ENCODE measurements at places on chromosomes 7 and 10.

DNA sequence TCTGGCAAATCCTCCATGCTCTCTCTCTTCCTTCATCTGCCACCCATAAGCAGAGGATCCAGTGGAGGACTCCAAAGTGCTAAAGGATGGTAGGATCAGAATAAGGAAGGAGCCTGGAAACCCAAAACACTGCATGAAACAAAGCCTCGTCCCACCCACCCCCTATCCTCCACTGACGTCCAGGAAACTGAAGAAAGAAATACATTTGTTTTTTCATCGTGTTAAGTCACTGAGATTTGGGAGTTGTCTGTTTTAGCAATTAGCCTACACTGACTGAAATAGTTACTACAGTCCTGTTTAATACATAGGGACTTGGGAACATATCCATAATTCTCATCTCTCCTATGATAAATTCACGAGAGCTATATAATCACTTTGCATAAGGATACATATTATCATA is 14.8 kb downstream of the ANXA7 start:
- DNase-seq, result no peak

GRCh38 chr10:74156919-74157289 is 5.9 kb downstream of the ADK start:
- no peak for DNase-seq

- DNase-seq, result no peak
Observed at GRCh38 chr7:34160261-34160752, 255.0 kb downstream of the BMPER start.

GRCh38 chr7:12655161-12655560 is 32.3 kb upstream of the ARL4A start:
- no peak for DNase-seq

DNA sequence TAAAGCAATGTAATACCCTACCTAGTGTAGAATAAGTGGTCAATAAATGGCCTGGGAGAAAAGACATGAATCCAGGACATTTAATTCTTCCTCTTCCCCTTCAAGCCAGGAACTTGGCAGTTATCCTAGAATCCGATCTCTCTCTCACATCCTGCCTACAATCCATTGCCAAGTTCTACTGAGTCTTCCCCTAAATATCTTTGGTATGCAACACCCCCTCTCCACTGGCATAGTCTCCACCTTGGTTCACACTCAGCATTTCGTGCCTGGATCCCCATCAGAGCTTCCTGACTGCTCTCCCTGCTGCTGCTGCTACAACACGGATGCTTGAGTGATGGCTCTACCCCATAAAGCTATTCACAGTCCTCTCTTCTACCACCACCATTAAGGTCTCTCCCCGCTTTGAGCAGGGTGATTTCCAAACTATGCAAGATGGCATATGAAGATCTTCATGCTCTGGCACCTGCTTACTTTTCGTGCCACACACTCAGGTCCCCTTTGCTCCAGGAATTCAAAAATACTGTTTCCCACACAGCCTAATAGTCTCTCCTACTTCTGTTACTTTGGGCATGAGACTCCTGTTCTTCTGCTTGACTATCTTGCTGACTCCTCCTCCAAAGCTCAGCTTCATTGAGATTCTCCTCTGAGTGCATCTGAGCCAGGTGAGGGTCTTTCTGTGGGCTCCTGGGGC is 4.8 kb downstream of the ANK3 start:
- DNase-seq, result no peak

- no peak for DNase-seq
Observed at GRCh38 chr10:118471863-118472262, 123.6 kb downstream of the PRLHR start.

- DNase-seq, result no peak
Observed at GRCh38 chr7:121328508-121329190, at the start of gene WNT16. Gene WNT16 (plus strand): TSS chr7:121329000. CDS start chr7:121329293, 293 bp downstream.

DNA sequence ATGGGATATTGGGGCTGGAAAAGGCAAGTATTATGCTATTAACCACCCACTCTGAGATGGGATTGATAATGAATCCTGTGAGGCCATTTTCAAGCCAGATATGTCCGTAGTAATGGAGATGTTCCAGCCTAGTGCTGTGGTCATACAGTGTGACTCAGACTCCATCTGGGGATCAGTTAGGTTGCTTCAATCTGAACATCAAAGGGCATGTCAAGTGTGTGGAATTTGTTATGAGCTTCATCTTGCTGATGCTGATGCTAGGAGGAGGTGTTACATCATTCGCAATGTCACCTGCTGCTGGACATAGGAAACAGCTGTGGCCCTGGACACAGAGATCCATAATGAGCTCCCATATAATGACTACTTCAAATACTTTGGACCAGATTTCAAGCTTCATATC is 144.7 kb downstream of the PLCE1 start:
- no peak for DNase-seq

DNA sequence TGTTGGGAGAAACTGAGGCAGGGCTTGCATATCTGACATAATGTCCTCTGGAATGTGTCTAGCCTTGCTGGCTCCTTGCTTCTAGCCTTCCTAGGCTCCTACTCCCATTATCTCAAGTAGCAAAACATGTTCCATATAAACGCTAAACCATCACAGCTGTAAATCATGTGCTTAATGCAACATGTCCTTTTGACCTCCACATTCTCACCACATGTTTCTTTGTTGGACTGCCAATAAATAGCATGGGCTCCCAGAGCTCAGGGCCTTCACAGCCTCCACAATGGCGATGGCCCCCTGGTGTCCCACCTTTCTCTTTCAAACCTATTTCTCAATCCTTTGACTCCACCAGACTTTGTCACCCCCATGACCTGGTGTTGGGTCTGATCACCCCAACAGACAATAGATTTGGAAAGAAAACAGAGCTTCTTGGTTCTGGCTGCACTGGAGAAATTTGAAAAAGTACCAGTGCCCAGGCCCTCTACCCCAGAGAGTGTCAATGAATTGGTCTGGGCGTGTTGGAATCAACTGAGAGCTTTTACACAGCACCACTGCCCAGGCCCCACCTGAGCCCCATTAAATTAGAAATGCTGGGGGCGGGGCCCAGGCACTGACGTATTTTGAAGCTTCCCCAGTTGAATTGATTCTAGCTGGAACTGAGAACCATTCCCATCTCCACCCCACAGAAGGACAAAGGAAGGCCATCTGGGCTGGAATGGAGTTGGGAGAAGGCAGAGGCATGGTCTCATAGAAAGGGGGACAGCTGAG is 41.3 kb upstream of the GGCT start:
- no peak for DNase-seq

- DNase-seq, result no peak
Observed at GRCh38 chr10:23359692-23360380, 15.2 kb upstream of the C10orf67 start.

DNA sequence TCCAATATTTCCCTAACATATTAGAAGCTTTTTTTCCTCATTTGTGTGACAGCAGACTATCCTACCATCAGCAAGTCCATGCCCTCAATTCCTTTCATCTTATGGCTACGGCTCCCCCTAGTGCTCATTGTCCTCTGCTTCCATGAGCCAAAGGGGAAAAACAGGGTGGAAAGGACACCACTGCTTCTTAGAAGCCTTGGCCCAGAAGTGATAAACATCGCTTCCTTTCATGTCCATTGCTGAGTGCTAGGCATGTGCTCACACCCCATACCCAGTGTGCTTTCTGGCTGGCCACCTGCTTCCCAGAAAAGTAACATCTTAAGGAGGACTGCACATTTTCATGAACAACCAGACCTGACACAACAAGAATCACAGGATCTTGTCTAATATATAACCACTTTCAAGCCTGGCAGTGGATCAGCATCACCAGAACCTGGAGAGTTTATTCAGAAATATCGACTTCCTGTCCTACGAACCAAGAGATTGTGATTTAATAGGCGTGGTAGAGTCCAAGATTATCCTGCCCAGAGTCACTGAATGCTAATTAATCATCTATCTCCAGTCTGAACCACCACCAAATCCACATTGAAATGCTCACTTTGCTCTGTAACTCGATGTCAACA is 650.5 kb upstream of the SORCS1 start:
- DNase-seq, result no peak

DNA sequence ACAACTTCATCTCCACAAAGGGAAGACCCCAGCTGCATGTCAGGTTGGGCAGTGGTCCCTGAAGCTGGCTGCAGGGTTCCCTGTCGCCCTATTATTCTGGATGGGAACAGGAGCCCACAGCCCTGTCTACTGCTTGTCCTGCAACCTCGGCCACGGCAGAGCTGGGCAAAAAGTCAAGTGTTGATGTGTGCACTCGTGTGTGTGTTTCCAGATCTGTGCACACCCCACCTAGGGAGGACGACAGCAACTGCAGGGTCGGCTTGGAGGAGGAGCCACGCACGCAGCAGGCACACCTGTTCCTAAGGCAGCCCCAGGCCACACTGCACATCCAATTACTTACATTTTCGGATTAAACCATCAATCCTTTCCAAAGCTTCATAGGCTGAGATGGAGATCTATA is 23.6 kb downstream of the PITRM1 start:
- DNase-seq, result no peak

- DNase-seq, result no peak
Observed at GRCh38 chr7:66921918-66922486, 977 bp downstream of the TMEM248 start.

DNA sequence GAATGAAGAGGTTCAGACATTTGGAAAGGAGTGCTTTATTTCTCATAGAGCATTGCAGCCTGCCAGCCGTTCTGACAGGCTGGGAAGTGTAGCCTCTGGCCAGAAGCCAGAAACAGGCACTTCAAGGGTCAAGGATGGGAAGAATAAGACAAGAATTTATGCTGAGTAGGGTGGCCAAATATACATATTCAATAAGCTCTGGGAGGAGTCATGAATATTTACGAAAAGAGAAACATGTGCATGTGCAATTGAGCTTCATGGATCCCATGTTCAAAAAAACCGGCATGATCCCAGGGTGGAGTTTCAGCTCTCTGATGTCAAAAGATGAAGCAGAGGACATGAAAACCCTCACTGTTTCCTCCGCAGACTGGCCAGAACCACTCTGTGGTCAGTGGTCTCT is 32.9 kb downstream of the TLX1 start:
- DNase-seq, result no peak

DNA sequence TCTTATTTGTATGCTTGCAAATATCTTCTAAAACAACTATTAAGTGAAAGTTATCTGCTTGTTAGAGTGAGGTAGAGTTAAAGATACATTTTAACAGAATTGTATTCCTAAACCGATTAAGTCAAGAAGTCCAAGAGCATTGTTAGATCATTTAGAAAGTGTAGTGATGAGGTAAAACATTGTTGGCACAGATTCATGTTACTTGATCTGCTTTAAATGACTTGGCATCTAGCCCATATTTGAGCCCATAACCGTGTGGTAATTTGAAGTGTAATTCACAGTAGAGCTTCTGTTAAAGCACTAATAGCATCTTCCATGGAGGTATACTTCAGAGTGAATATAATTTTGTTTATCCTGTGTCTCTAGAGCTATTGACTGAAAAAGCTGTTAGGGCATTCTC is 62.1 kb downstream of the PTEN start:
- no peak for DNase-seq

- DNase-seq, result no peak
Observed at GRCh38 chr7:9978106-9979064, 995.3 kb upstream of the PHF14 start.

DNA sequence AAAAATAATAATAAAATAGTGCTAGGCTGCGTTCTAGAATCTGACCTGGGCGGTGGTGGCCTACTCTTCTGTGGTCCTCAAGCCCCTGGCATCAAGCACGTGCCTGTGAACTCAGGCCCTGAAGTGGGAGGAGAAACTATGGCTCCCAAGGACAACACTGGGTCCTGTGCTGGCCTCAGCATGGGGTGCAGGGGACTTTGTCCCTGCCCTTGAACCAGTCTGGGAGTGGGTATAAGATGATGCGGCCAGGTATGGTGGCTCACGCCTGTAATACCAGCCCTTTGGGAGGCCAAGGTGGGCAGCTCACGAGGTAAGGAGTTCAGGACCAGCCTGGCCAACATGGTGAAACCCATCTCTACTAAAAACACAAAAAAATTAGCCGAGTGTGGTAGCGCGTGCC is 5.5 kb downstream of the ZP3 start:
- no peak for DNase-seq
